CD4-positive, alpha-beta T cell treated with Interferon gamma for 1 hour (primary cell): ENCODE measurements at places on chromosomes 2 and 18.

DNA sequence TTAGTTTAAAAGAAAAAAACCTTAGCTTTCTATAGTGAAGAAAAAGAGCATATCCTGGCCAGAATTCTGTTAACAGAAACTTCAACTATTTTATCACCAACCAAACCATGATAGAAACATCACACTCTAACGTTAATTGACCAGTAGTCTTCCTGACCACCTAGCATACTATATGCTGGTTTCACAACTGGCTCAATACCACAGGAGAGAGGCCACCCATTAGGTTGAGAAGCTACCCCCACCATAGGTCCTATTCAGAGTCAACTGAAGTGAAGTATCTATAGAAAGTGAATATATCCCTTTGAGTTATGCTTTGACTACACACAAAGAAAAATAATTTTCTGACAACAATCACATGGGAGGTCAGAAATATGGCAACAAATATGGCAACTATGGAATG is 85.2 kb upstream of the STK17B start:
- DNase-seq, result no peak

- peak; percentile 77 for DNase-seq
Observed at GRCh38 chr2:105802587-105802986, 57.9 kb downstream of the NCK2 start.

DNA sequence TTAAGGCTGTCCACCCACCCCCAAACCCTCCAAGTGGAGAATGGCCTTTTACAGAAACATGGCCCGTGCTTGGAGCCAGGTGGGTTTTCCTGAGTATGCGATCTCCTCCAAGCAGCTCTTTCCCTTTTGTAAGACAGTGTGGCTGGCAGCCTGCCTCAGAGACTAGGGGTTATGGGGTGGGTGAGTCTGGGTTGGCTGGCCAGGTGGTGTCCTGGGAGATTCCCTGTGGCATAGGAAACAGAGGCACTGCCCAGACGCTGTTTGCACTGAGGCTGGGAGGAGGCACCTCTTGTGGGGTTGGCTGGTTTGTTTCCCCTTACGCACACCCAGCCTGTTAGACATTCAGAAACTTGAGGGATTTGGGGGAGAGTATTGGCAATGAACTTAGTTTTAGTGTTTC is 82.3 kb upstream of the MCFD2 start:
- no peak for DNase-seq

DNA sequence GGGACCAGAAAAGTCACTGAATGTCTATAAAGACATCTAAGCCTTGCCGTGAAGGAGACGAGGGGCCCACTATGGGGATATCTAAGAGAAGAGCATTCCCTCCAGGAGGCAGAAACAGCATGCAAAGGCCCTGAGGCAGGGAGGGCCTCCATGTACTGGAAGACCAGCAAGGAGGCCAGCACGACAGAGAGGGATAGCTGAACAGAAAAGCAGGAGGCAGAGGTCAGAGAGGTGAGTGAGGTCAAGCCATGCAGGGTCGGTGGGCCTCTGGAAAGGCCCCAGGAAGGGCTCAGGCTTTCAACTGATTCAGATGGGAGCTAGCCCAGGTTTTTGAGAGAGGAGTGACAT is 5.7 kb downstream of the TRABD2A start:
- no peak for DNase-seq

DNA sequence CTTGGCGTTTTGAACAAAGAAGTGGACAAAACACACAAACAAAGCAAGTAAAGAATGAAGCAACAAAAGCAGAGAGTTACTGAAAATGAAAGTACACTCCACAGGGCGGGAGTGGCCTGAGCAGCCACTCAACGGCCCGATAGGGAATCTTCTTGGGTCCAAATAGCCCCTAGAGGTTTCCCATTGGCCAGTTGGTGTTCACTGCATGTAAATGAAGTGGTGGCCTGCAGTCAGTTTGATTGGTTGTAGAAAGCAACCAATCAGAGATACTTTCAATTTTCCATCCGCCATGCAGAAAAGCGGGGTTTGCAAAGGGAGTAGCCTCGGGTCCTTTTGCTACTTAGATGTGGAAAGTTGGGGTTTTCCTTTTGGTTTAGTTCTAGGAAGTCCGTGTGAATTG is 31.6 kb downstream of the CYBRD1 start:
- DNase-seq, result no peak
